ENCODE measurements at places on chromosomes 11 and 22.

GRCh38 chr11:130814440-130815096 lies 101.7 kb downstream of the SNX19 start:
- DNase-seq = no peak

DNA sequence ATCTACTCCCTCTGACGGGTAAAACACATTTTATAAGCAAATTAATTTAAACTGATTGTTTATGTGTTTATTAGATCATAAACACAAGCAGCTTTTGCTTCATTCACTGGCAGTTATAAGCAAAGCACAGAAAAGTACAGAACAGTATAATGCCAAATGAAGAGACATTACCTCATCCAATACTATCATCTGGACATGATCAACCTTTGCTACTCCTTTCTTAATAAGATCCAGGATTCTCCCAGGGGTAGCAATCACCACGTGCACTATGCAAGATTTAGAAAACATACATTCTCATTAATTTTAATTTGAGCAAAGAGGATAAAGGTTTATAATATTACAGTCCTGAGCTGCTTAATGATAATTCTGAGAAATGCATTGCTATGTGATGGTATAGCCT lies 27.9 kb downstream of the DDX6 start:
- no peak for DNase-seq

DNA sequence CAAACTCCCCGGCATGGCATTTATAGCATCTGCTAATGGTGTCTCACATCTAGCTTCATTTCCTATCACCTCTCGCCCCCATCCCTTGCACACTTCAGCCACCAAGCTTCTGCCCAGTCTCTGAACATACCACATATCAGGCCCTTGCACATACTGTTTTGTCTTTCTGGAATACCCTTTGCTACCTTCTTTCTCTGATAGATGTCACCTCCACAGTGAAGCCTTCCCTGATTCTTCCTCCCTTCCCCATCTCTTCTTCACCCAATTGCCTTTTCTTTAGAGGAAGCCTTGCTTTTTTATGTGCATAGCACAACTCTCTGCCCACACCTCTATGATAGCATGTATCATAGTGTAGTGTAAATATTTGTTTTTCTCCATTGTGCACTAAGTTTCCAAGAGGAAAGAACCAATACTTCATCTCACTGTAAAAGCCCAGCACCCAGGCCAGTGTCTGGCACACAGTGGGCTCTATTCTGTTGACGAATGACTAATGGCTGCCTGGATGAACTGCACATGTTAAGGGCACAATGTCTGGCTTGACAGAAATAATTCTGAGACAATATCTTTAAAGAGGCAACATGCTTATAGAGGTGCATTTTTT lies 27.8 kb downstream of the P4HA3 start:
- no peak for DNase-seq

- DNase-seq = no peak
Observed at GRCh38 chr11:122791411-122791810, 46.9 kb upstream of the CRTAM start.

DNA sequence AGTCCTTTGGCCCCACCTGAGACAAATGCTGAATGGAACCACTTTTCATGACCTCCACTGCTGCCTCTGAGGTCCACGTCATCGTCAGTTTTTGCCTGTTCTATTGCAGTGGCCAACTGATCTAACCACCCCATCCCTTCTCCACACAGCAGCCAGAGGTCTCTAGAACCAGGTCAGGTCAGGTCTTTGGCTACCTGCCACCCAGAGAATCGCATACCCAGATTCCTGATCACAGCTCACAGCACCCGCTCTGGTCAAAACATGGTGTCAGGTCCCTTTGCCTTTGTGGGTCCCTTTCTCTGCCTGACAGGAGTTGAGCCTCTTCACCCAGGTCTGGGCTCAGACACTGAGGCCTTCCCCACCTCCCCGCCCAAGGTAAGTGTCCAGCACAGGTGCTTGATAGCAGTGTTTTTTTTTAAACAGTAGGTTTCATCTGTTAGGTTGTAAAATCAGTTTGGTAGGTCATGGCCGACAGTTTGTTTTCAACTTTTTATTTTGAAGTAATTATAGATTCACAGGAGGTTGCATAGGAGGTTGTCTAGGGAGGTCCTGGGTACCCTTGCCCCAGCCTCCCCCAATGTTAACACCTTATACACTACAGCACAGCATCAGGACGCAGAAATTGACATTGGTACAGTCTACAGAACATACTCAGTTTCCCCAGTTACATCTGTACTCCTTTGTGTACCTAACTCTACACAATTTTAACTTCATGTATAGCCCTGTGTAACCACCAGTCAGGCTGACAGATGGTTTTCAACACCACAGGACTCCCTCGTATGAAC lies 6.9 kb downstream of the C22orf39 start:
- DNase-seq = no peak

DNA sequence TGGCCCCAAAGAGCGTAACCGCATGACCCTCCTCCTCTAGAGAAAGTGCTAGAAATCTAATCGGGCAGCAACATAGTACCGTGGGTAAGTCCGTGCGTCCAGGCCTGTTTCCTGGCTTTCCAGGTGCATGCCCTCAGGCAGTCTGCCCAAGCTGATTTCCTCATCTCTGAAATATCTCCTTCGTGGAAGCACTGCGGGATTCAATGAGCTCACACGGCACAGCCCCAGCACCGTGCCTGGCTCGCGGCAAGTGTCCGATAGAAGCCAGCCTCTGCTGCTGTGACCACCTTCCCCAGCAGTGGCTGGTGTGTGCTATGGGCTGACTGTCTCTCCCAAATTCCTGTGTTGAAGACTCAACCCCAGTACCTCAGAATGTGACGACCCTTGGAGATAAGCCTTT lies 20.7 kb downstream of the RPUSD4 start:
- no peak for DNase-seq

GRCh38 chr11:60788401-60789125 lies 3.4 kb downstream of the MS4A10 start:
- DNase-seq = no peak

DNA sequence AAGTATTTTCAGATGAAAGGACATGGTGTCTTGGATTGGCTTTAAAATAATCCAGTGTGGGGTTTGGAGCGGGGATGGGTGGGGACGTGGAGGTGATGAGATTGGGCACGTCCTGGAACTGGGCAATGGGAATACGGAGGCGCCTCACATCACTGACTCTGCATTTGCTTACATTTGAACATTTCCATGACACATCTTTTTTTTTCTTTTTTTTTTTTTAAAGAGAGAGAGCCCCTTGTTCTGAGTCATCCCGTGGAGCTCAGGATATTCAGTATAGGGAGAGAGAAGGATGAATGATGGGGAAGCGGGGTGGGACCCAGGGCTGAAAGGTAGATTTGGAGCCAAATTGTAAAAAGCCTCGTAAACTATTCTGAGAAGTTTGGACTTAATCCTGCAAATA lies 142.7 kb downstream of the FBXO7 start:
- peak; percentile 49 for DNase-seq

GRCh38 chr11:126083829-126084607 lies 21.4 kb upstream of the CDON start:
- no peak for DNase-seq

- peak; percentile 8 for DNase-seq
Observed at GRCh38 chr11:71117311-71117710, 135.1 kb downstream of the SHANK2 start.

DNA sequence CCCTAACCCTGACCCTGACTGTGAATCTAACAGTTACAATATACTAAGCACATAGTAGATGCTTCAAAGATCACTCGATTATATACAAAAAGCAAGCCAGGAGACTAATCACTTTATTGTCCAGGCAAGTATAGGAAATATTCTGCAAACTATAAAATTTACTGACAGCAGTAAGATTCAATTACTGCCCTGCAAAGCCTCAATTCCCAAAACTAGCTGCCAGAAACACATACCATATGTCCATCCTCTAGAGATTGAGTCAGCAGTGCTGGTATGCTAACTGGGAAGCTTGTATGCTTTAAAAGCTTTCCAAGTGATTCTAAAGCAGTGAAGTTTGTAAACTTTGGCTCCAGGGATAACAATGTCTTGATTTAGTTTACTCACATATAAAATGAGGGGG lies 26.1 kb downstream of the CSTF3 start:
- DNase-seq = peak; percentile 82

DNA sequence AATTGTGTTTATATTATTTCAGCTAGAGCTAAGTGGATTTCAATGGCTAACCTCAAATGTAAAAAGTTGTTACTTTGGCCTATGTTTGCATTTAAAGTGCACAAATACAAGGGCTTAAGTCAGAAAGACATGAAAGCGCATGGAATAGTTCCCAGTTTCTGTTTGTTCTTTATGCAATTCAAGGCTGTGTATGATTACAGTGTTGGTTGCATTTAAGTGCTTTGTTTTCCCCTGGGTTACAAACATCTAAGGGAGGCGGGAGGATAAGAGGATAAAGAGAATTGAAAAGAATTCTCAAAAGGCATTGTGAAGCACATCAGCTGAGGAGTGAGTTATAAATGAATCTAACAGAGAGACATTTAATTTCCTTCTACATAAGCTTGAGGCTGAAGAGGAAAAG lies 453.4 kb downstream of the NTM start:
- DNase-seq = no peak

- DNase-seq = no peak
Observed at GRCh38 chr11:46475926-46476545, 84.5 kb upstream of the CHRM4 start.

GRCh38 chr11:12871241-12871640 lies 137.9 kb upstream of the RASSF10 start:
- DNase-seq = peak; percentile 42

- DNase-seq = no peak
Observed at GRCh38 chr11:69928975-69929374, 109.8 kb upstream of the FGF3 start.

DNA sequence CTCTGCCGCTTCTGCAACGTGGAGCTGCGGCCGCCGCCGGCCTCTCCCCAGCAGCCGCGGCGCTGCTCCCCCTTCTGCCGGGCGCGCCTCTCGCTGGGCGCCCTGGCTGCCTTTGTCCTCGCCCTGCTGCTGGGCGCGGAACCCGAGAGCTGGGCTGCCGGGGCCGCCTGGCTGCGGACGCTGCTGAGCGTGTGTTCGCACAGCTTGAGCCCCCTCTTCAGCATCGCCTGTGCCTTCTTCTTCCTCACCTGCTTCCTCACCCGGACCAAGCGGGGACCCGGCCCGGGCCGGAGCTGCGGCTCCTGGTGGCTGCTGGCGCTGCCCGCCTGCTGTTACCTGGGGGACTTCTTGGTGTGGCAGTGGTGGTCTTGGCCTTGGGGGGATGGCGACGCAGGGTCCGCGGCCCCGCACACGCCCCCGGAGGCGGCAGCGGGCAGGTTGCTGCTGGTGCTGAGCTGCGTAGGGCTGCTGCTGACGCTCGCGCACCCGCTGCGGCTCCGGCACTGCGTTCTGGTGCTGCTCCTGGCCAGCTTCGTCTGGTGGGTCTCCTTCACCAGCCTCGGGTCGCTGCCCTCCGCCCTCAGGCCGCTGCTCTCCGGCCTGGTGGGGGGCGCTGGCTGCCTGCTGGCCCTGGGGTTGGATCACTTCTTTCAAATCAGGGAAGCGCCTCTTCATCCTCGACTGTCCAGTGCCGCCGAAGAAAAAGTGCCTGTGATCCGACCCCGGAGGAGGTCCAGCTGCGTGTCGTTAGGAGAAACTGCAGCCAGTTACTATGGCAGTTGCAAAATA lies 816 bp downstream of the PDE3B start:
- DNase-seq = peak; percentile 36

GRCh38 chr22:23261900-23262450 lies 81.7 kb downstream of the BCR start:
- no peak for DNase-seq

DNA sequence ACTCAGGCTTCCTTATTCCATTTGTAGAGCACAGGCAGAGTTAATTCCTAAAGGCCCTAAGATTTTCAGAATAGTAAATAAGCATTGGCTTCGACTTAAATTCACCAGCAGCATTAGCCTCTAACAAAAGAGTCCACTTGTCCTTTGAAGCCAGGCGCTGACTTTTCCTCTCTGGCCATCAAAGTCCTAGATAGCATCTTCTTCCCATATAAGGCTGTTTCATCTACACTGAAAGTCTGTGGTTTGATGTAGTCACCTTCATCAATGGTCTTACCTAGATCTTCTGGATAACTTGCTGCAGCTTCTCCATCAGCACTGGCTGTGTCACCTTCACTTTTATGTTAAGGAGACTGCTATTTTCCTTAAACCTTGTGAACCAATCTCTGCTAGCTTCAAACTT lies 118.3 kb upstream of the SOX6 start:
- DNase-seq = no peak

GRCh38 chr22:41043722-41044121 lies 48.7 kb upstream of the EP300 start:
- no peak for DNase-seq

DNA sequence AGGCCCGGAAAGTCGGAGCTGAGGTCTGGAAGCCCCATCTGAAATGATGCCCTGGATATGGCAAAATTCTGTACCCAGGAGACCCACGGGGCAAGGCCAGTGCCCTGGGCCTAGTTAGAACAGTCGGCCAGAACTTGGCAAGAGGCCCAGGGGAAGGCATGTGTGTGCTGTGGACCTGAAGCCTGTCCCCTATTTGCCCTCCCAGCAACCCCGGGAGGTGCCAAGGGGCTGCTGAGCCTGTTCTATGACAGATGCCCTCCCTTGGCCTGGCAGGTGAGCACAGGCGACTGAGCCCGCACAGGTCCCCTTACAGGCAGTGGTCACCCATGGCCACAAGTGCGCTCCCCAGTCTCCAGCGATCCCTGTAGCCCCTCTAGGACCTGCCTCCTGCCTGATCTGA lies 51.7 kb downstream of the NAT10 start:
- no peak for DNase-seq

DNA sequence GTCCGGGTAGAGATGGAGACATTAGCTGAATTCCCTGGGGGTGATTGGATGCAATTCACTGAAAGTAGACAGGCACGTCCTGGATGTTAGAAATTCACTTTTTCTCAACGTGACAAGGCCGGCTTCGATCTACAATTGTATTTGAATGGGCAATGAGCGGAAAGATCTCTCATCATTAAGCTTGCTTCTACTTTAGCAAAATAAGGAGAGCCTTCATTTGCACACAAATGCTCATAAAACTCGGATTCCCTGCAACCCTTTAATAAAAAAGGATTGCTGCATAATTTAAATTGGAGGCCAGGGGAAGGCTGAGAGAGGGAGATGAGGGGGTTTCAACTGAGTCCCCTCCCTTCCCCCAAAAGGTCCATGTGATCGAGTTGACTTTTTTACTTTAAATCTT lies 10.6 kb upstream of the PAX6 start:
- no peak for DNase-seq
